Midbrain (tissue), 1 donor: ENCODE measurements at places on chromosomes 11 and 22.

GRCh38 chr22:21624120-21624879, 5.5 kb downstream of the YDJC start:
- DNase-seq: no peak

DNA sequence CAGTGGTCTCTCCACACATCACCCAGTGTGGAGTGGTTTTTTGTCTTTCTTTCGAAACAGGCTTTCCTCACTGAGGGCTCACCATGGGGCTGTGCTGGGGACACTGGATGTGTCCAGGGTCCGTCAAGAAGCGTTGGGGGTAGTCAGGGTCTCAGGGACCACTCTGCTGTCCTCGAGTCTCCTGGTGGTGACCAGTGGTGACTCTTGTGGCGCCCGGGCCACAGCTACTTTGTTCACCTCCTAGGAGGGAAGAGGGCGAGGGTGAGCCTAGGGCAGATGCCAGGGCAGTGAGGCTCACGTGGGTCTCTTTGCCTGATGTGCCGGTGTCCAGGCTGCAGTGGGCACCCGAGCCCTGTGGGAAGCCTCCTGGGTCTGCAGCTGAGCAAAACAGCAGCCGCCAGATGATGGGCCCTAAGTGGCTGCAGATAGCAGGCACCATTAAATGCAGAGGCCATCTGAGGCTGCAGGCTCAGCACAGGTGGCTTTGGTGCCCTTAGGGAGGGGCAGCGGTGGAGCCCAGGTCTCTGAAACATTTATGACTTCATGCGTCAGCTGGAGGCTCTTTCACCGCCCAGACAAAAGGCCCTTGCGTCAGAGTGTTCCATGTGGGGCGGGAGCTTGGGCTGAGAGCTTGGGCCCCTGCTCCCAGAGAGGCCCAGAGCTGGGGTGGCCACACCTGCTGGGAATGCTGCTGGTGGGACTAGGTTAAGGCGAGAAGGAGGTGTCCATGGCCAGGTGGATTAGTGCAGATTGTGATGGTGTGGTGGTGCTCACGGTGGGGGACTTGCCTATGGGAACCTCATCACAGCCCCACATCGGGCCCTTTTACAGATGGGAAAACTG, 29.5 kb downstream of the KCNQ1 start:
- no peak for DNase-seq

GRCh38 chr11:42524534-42525227, 787.1 kb upstream of the API5 start:
- peak; percentile 84 for DNase-seq

DNA sequence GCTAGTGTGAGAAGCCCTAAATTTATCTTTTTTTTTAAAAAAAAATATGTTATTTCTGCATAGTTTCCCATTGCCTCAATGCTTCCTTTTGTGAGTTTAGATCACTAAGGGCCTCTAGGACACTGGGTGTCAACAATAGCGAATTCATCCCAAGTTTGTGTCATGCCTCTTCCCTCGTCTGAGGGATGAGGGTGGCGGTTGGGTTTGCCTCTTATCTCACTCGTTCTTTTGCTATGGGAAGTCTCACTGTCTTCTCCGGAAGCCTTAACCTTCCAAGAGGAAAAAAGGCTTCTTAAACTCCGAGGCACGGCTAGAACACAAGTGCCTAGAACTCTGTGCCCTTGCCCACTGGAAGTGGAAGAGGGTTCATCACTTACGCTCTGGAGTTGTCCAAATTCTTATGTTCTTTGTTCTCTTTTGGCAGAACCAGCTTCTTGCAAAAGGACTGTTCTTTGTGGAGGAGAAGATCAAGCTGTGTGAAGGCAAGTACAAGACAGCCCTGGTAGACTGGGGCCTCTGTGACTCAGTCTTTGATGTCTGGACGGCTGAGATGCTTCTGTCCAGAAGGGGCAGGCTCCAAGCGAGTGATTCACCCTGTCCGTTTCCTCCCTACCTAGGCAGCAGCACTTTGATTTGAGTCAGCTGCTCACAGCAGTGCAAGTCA, 78.5 kb downstream of the TRAF6 start:
- peak; percentile 19 for DNase-seq

GRCh38 chr11:13134886-13135285, 125.8 kb downstream of the RASSF10 start:
- DNase-seq: no peak

DNA sequence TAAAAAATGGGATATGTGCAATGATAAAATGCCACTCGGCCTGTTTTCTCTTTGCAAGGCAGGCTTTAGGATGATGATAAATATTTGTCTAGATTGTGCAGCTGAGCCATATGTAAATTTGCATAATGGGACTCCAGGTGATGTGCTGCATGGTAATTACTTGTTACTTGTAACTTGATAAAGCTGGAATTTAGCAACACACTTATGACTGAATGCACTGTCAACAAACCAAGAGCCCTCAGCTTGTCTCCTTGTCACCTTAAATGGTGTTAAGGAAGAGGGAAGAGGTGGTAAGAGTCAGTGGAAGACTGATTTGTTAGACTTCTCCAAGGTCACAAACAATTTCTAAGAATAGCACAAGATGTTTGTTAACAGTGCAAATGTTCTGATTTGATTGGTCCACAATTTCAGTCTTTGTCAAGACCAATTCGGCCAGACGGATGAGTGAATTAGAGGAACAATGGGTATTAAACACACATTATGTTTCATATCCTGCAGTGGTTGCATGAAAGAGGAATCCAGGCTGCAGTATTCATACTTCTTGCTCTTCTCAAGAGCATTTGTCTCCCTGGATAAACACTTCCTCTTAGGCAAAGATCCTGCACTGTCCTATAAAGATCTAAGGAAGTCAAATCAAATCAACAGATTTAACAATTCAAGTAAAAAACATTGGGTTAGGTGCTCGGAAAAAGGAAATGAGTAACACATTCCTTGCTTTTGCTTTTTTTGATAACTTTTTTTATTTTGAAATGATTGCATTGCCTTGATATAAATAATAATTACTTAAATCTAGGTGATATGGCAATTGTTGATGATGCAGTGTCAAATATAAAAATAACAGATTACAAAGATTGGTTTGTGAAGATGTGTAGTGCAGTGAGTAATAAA, 448.3 kb upstream of the DDI1 start:
- no peak for DNase-seq

DNA sequence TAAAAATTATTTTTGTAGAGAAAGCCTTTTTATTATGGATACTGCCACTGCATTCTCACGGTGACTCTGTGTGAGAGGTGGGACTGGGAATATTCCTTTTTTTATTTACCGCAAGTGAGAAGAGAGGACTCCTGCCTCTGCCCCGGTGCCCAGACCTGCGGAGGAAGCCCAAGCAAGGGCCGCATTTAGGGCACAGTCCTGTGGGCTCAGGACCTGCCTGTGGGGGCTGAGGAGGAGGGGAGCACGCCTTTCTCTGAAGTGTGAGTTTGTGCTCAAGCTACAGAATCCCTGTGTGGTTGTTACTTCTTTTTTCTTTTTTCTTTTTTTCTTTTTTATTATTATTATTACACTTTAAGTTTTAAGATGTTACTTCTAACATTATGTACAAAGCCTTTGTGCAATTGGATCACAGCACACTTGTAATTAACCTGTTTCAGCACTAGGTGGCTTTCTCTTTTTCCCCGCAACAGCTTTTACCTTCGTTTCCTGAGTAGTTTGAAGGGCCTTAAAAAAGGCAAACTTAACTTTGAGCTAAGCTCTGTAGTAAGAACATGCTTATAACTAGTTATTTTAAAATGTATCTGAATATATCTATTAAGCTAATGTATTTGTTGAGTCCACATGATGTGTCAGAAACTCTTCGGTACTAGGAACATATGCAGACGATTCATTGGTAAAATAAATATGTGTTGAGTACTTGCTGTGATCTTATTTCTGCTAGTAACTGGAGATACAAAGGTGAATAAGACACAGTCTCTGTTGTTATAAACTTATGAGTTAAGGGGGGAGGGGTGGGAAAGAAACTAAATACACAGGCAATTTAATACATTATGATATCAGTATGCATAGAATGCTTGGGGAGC, 18.3 kb downstream of the AMOTL1 start:
- DNase-seq: peak; percentile 13

DNA sequence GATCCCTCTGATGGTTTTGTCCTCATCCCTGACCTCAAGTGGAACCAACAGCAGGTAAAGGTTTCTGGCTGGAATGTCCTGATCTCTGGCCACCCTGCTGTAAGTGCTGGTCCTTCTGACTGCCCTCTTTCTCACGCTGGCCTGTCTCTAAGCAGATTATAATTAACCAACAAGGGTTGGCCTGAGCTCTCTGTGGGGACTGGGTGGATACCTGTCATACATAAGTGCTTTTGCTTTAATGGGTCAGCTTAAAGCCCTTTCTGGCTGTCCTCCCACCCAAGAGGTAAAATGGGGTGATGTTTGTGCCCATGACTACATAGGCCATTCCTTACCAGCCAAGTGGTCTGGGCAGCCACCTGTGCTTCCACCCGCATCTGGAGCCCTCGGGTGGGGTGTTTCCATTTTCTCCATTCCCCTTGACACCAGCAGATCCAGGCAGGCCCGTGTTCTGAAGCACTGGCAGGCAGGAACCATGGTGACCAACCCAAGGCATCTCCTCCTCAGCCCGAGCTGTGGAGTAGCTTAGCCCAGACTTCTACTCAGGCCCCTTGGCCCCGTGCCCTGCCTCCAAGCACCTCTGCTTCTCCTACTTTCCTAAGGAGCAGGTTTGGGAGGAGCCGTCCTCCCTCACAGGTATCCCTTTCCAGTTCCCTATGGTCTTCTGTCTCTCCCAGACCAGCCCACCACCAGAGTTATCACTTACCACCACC, 17.0 kb upstream of the ST3GAL4 start:
- no peak for DNase-seq

DNA sequence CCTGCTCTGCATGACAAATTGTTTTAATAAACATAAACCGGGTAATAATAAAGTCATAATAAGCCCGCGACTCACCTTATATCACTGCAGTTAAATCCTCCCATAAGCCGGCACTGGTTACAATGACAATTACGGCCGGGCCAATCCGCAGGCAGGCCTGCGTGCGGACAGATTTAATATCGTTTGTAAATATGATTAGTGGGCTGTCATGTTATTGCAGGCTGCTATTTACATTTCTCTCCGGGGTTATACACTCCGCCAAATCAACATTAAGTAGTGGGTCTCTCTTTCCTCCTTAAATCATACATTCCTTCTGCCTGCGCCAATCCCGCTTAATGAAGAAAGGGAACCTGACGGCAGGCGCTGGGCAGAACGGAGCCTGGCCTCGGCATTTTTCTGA, 51.8 kb upstream of the LMO1 start:
- DNase-seq: no peak

GRCh38 chr11:65791719-65792213, 4.9 kb downstream of the OVOL1 start:
- DNase-seq: no peak

DNA sequence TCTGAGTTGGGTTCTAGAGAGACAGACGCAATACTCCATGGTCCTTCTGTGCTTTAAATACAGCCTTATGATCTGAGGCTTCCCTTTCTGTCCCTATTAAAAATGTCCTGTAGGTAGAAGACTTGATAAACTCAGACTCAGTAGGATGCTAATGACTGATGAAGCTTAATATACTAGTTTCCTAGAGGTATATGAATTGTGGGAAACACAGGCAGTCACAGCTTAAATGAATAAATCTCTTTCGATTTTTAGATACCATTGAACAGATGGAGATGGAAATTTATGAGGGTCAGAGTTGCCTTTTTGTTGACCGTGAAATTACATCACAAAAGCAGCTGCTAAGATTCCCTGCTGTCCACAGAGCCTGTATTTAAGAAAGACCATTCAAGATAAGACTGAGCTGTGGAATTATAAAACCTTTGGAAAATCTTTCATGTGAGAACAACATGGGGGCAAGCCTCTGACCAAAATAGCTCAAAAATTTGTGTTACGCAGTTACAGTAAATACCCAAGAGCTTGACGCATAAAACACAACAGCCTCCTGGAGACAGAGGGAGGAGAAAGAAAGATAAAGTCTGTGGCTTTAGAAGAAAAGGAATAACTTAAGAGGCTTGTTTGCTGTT, 172.3 kb downstream of the AASDHPPT start:
- DNase-seq: no peak

DNA sequence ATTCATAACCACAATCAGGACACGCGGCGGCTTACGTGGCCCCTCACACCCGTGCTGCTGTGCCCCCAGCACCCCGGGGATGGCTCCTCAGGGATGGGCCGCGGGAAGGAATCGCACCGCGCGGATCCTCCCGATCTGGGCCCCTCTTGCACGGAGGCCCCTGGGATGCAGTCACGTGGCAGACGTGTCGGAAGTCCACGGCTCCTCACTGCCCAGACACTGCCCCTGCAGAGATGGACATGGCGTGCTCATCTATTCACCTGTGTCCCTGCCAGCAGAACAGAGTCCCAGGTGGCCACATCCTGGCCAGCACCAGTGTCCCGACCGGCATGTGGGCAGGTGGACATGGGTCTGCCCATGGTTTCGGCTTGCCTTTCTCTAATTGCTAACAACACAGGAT, 12.8 kb downstream of the MOB2 start:
- DNase-seq: no peak

DNA sequence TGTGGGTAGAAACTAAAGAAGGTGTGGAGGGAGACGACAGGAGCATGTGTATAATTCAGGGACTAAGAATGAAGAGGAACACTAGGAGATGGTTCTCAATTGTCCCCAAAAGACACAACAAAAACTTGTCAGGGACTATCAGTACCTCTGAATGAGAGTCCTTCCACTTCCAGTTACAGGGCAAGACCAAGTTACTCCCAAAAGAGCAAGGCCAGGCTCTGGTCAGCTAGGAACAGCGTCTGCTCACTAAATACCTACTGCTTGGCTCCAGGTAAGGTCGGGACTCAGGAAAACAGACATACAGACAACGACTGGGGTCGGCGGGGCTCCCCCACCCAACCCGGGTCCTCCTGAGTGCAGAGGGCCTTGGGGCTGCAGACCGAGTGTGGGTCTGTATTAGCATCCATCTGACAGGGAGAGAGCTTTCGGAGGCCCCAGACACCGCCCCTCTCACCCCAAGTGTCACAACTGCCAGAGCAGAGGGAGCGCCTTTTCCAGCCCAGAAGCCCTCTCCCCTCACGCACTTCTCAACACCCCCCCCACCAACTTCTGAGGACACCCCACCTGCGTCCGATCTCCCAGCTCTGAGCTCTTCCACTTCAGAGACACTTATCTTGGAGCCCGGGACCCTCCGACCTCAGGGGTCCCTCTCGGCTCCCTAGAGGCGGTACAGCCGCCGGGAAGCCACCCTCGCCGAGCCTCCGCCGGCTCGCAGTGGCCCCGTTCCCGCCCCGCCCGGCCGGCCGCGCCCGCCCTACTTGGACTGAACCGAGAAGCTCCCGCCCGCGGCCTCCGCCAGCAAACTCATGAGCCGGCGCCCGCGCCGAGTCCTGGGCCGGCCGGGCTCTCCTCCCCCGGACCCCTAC, 522 bp downstream of the RHOG start:
- peak; percentile 41 for DNase-seq
